Smooth muscle cell of the coronary artery (primary cell): ENCODE measurements at places on chromosomes 2 and 18. TPM values are rescaled to one million over a fixed set of nuclear protein-coding genes. Genes with fewer than 3 reads are reported as not detected.

DPYSL5 gene
- total RNA-seq, result not detected in 2 replicates

KCNS3 gene
- 0.70 and 3.8 TPM in 2 replicates for total RNA-seq

TNFAIP6 gene
- total RNA-seq, result 13.8 and 89.5 TPM in 2 replicates

SCN1A gene
- 1.1 TPM in 1 of 2 replicates, not detected in the other for total RNA-seq

SKA1 gene
- total RNA-seq, result 0.94 and 3.5 TPM in 2 replicates

C2orf80 gene
- not detected in 2 replicates for total RNA-seq

CCDC93 gene
- 20.1 and 23.2 TPM in 2 replicates for total RNA-seq

GPD2 gene
- total RNA-seq, result 38.4 and 40.7 TPM in 2 replicates

NEB gene
- total RNA-seq, result 0.08 and 0.94 TPM in 2 replicates

CCT7 gene
- 294 and 401 TPM in 2 replicates for total RNA-seq

BCS1L gene
- total RNA-seq, result 24.1 and 34.0 TPM in 2 replicates

PXDN gene
- total RNA-seq, result 81.8 and 240 TPM in 2 replicates

TTN gene
- 0.12 and 0.38 TPM in 2 replicates for total RNA-seq

CTLA4 gene
- total RNA-seq, result not detected in 2 replicates

OTOS gene
- total RNA-seq, result 0.23 TPM in 1 of 2 replicates, not detected in the other

LDLRAD4 gene
- 0.45 TPM in 1 of 2 replicates, not detected in the other for total RNA-seq

BMP10 gene
- not detected in 2 replicates for total RNA-seq

ITGA4 gene
- total RNA-seq, result 8.9 and 63.1 TPM in 2 replicates

DARS1 gene
- 59.8 and 260 TPM in 2 replicates for total RNA-seq

KCNIP3 gene
- total RNA-seq, result 0.53 and 2.9 TPM in 2 replicates

STON1 gene
- 4.2 and 9.5 TPM in 2 replicates for total RNA-seq

DNAH6 gene
- under 0.01 TPM in 1 of 2 replicates, not detected in the other for total RNA-seq

SCN9A gene
- 0.83 and 2.6 TPM in 2 replicates for total RNA-seq

CBLN2 gene
- total RNA-seq, result 1.1 TPM in 1 of 2 replicates, not detected in the other

MYOM1 gene
- 0.98 and 1.3 TPM in 2 replicates for total RNA-seq

FAM237A gene
- not detected in 2 replicates for total RNA-seq

XIRP2 gene
- under 0.01 TPM in 1 of 2 replicates, not detected in the other for total RNA-seq

MAP3K19 gene
- not detected in 2 replicates for total RNA-seq

FAM161A gene
- 1.3 and 1.9 TPM in 2 replicates for total RNA-seq

TUBA3E gene
- not detected in 2 replicates for total RNA-seq

LAMA3 gene
- total RNA-seq, result 0.60 and 17.4 TPM in 2 replicates

UBXN2A gene
- total RNA-seq, result 5.0 and 9.8 TPM in 2 replicates

MROH2A gene
- 0.15 TPM in 1 of 2 replicates, not detected in the other for total RNA-seq

STK39 gene
- total RNA-seq, result 6.0 and 9.3 TPM in 2 replicates

RBM44 gene
- 0.12 and 0.30 TPM in 2 replicates for total RNA-seq

HOXD13 gene
- total RNA-seq, result not detected in 2 replicates

ZNG1B gene
- total RNA-seq, result 55.9 and 144 TPM in 2 replicates

LYG1 gene
- not detected in 2 replicates for total RNA-seq

APCDD1 gene
- 0.15 and 10.5 TPM in 2 replicates for total RNA-seq

ARHGAP15 gene
- not detected in 2 replicates for total RNA-seq

COL3A1 gene
- total RNA-seq, result 1,200 and 2,738 TPM in 2 replicates

HAAO gene
- 0.38 and 0.47 TPM in 2 replicates for total RNA-seq

FLACC1 gene
- total RNA-seq, result 0.60 and 1.2 TPM in 2 replicates

MOGAT1 gene
- total RNA-seq, result not detected in 2 replicates

TSPYL6 gene
- under 0.01 TPM in 1 of 2 replicates, not detected in the other for total RNA-seq

IL36A gene
- not detected in 2 replicates for total RNA-seq

SPHKAP gene
- total RNA-seq, result not detected in 2 replicates

SLC9A4 gene
- total RNA-seq, result not detected in 2 replicates

NCL gene
- total RNA-seq, result 212 and 251 TPM in 2 replicates

IL36B gene
- not detected in 2 replicates for total RNA-seq

SP140 gene
- 0.53 TPM in 1 of 2 replicates, not detected in the other for total RNA-seq
